Activated CD4-positive, alpha-beta T cell treated with anti-CD3 and anti-CD28 coated beads, Interleukin-2, amount 10 ng/mL, durations not matched to agents 24 days and 14 days (primary cell): ENCODE measurements at places on chromosomes 7 and 10. TPM values are rescaled to one million over a fixed set of nuclear protein-coding genes. Genes with fewer than 3 reads are reported as not detected.

Gene NSMCE4A
- total RNA-seq: 78.7 and 88.9 TPM in 2 replicates

- no peak for DNase-seq
Observed at GRCh38 chr7:157089100-157089610, 49.6 kb upstream of the UBE3C start.

- no peak for DNase-seq
Observed at GRCh38 chr10:12394241-12395033, 45.1 kb downstream of the CAMK1D start.

GRCh38 chr10:110335314-110336064 lies 30.8 kb upstream of the SMNDC1 start:
- DNase-seq: peak; percentile 59

DNA sequence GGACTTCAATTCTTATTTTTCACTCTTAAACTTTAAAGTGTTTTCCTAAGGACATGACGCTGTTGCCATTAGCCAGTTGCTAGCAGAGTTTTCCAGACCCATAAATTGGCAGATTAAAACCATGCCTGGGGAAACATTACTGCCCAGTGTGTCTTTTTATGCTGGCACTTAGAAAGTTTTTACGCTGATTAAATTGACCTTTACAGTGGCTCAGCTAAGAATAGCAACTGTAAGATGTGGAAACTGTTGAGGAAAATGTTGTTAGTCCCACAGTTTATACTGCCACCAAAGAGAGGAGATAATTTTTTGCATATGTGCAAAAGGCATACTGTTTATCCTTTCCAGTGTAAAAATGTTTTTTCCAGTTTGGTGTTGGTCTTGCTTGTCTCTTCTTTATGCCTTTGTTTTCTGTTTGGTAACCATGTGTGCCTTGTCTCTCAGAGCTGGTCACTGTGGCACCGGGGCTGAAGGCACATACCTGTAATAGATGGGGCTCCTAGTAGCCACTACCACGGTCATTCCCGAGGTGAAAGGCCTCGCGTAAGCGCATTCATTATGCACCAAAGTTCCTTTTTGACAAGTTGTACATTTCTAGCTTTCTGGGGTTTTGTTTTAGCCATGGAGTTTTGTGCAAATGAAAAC lies 45.3 kb downstream of the CYP17A1 start:
- no peak for DNase-seq
